ENCODE measurements at places on chromosomes 2 and 18.

- DNase-seq = no peak
Measured at GRCh38 chr2:120279708-120280107, 27.1 kb downstream of the RALB start.

- DNase-seq = no peak
Measured at GRCh38 chr18:77343846-77344510, 94.3 kb downstream of the GALR1 start.

DNA sequence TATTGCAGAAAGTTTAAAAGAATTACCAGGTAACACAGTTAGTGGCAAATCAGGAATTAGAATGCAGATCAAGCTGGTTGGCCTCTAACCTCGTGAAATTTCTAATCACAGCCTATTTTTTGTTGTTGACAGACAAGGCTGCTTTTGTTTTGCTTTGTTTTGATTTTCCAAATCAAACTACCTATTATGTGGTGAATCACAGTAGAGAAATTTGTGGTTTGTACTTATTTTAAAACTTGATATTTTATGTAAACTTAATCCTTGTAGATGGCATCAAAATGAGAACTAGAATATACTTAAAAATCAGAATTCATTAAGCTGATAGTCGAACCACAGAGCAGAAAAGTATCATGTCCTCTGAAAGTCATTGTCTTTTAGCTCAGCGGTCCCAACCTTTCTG, 258.1 kb downstream of the CTNNA2 start:
- no peak for DNase-seq

- DNase-seq = no peak
Measured at GRCh38 chr2:68429311-68429826, 37.7 kb downstream of the FBXO48 start.

- DNase-seq = peak; percentile 25
Measured at GRCh38 chr2:74554820-74555531, 456 bp downstream of the DOK1 start.

GRCh38 chr2:120740765-120741524, 5.3 kb downstream of the GLI2 start:
- DNase-seq = no peak

- no peak for DNase-seq
Measured at GRCh38 chr18:70154591-70155194, 50.8 kb downstream of the RTTN start.

DNA sequence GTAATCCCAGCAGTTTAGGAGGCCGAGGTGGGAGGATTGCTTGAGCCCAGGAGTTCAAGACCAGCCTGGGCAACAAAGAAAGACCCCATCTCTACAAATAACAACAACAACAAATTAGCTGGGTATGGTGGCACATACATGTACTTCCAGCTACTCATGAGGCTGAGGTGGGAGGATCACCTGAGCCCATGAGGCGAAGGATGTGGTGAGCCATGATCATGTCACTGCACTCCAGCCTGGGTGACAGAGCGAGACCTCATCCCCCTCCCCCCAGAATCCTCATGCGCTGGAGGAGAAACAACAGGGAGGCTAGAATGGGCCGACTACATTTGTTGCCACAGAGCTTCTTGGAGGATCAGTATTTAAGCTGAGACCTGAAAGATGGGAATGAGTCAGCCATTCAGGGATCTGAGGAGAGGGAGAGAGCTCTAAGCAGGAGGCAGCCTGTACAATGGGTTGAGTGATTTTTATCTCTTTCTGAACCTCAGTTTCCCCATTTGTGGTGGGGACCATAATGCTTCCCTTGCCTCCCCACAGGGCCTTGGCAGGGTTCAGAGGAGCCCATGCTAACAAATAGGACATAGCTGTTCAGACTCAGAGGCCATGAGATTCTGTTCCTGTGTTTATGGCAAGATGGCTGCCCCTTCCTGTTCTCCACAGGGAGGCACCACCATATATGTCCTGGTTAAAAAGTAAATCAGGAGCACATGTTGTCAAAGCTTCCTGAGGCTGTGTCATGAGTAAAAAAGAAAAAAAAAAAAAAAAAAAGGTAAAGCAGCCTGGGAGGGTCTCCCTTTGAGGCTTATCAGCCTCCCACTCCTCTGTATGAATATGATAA, 131.4 kb upstream of the HAAO start:
- DNase-seq = no peak

DNA sequence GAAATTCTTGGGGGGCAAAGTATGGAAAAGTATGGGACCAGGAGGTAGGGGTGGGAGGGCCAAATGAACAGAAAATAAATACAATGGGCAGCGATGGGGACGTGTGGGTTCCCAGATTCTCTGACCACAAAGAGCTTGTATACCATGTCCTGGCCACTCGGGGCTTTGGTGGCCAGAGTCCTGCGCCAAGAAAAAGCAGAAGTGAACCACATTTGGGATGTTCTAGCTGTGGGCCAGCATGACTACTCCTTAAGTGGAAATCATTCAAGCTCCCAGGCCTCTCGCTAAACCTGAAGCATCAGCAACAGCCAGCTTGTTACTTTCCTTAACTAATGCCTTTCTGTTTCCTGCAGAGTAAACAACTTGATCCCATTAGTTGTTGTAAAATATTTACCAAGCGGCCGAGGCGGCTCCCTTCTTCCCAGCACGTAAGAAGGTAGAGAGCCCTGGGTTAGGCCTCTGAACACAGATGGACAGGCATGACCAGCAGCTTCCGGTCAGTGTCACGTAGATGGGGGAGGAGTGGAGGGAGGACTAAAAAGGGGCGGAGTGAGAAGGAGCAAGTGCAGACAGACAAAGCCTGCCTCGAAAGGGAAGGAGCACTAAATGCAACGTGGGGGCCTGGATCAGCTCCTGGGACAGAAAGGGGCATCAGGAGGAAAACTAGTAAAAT, 88.2 kb downstream of the GALNT14 start:
- no peak for DNase-seq

DNA sequence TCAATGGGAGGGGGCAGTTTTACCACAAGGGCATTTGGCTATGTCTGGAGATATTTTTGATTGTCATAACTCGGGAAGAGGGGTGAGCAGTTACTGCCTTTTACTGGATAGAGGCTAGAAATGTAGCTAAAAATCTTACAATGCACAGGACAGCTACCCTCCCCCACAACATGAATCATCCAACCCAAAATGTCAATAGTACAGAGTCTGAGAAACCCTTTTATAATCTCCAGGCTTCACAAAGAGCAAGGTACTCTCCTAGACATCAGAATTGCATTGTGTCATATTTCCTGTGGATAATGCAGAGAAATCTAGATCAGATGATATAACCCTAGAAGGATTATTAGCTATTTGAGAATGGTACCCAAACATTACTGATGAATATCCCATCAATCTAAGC, 277.1 kb upstream of the NRP2 start:
- DNase-seq = no peak

DNA sequence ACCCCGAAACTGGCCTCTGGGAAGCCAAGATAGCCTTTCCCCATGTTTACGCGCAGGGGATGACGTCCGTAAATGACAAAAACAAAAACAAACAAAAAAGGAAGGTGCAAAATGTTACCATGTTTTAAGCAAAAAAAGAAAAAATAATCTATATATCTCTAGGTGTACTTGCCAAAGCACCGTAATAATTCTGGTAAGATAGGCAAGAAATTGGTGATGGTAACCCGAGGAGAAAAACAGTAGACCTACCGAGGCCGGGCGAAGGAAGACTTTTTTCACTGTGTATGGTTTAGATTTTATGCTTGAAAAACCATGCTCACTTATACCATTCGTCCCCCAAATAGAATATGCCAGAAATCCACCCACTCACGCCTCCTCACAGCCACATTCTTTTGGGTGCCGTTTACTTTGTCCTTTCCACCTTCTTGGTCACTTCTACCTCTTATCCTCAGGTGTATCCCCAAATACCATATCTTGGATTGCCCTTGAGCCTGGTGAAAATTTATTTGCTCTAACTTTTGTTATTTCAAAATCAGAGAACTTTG, 8.0 kb downstream of the GATA6 start:
- DNase-seq = no peak

GRCh38 chr2:130341562-130342019, 1.1 kb upstream of the IMP4 start:
- no peak for DNase-seq

DNA sequence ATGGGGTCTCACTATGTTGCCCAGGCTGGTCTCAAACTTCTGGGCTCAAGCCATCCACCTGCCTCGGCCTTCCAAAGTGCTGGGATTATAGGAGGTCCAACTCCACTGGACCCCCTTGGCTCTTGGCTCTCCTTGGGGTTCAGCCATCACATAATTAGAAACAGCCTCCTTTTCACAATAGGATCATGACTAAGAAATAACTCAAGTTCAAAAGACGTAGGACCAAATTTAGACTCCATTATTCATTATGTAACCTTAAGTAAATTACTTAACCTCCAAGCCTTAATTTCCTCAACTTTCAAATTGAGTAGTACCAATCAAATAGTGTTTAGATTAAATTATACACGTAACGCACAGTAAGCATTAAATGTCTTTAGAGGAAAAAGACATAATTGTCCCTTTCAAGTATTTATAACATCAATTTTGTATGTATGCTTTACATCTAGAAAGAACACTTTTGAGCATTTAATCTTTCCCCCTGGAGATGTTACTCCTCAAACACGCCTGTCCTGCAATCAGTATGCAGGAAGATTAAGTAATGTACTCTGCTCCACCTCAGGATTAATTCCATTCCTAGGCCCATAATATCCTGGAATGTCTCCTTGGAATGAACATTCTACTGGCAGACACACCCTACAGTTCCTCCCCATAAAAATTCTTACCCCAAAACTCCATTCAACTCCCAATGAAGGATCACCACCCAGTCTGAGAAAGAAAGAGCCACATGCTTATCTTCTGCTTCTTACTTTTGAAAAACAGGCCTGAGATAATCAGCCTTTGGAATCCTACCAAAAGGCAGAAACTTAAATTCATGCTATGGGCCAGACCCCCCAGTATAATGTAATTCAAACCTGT, 49.1 kb downstream of the COBLL1 start:
- no peak for DNase-seq

DNA sequence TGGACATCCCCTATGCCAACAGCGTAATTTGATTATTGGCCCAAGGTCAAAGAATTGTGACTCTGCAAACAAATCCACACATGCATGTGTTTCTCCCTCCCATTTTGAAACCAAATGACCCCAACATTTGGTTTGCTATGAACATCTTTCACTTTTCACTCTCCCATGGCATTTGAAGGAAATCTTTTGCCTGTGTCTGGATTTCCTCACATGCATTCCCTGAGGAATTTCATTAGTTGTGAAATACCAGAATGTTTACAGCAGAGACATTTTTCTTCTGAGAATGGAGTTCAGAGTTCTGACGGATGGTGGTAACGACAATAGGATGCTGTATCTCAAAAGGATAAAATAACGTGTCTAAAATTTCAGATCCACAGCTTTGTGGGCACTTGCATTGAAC, 60.3 kb upstream of the LMAN1 start:
- no peak for DNase-seq

- DNase-seq = no peak
Measured at GRCh38 chr2:5692561-5693286, 540 bp downstream of the SOX11 start.

DNA sequence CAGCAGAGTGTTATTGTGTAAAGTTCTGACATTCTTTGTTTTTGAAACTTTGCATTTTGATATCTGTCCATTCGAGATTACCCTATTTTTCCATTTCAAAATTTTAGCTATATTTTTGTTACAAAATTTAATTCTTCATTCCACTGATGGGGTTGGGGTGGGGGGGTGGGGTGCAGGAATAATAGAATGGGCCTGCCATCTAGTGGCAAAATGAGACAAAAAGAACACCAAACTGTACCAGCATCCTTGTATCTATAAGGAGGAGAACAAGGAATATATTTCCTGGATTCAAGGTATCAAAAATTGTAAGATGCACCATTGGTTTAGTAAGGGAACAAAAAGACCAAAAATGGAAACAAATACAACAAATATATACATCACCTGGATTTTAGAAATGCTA, 27.9 kb upstream of the TTR start:
- DNase-seq = no peak

- no peak for DNase-seq
Measured at GRCh38 chr2:28697602-28698149, 54.0 kb upstream of the PPP1CB start.

GRCh38 chr2:144201868-144202468, 318.0 kb downstream of the ZEB2 start:
- no peak for DNase-seq

DNA sequence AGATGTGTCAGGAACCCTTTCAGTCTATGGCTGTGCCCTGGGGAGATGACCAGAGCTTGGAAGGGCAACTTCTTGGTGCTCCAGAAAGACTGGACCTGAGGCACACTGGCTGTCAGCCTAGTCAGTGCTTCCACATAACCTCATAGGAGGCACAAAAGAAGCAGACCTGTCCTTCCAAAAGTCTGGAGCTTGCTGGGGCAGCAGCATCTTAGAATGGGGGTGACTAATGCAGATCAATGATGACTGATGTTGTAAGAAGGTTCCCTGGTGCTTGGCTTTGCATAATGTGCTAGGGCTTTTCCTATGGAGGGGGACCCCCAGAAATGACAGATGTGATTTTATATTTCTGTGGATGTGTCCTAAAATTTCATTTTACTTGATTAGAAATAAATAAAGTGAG, 255.7 kb upstream of the THUMPD2 start:
- DNase-seq = no peak

DNA sequence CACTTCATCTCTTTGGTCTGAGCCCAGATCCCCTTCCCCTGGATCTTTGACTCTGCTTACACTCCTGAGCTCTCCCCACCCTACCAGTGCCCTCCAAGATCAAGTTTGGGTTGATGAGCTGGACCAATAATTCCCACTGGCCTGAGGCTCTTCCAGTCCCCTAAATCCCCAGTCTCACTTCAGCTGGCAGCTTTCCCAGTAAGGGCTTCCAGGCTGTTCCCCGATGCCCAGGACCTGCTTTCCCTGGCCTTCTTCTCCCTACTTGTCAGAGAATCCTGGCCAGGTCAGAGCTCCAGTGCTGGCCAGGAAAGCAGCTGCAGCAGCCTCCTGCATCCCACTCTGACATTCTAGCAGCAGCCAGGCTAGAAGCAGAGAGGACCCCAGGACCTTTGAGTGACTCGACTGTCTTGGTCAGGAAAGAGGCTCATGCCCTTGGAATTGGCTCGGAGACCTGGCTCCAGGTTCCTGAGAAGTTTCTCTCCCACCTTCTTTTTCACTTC, 3.5 kb downstream of the WNT6 start:
- DNase-seq = no peak

GRCh38 chr2:96546797-96547196, 10.2 kb downstream of the ARID5A start:
- DNase-seq = no peak

DNA sequence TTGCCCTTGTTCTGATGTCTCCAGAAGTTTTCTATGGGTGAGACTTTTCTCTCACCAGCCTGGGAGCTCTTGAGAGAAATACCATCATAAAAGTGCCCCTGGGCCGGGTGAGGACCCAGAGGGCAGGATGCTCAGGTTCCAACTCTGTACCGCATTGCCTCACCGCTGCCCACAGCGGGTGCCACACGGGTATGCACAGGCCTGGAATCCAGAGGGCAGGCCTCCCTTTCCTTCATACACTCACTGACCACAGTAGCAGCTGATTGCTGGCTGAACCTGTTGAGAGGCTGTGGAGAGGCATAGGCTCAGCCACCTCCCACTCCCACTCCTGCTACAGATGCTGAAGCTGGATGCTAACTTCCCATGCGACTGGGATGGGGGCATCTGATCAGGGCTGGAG, 293.8 kb downstream of the CYP26B1 start:
- no peak for DNase-seq

Measured in stimulated activated CD8-positive, alpha-beta memory T cell treated with anti-CD3 and anti-CD28 coated beads, Interleukin-2, amount 100 ng/mL, for 1 hour (primary cell).